ENCODE measurements at places on chromosomes 16 and 17.

GRCh38 chr16:89633064-89633631 lies 19.7 kb downstream of the DPEP1 start:
- DNase-seq: no peak

DNA sequence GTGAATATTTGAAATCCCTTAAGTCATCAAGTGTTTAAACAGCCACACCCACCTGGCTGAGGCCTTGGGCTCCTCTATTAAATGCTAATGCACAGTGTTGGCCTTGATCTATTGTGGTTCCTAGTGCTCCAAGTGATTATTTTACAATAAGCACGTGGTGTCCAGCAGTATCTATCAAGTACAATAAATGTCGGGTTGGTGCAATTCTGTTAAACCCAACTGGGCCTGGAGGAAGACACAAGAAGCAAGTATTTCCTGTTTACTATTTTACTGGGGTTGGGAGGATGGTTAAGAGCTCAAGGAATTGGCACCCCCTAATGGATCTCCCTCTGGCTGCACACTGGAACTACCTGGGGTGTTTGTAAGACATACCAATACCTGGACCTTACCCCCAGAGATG lies 72.1 kb upstream of the HNF1B start:
- no peak for DNase-seq

DNA sequence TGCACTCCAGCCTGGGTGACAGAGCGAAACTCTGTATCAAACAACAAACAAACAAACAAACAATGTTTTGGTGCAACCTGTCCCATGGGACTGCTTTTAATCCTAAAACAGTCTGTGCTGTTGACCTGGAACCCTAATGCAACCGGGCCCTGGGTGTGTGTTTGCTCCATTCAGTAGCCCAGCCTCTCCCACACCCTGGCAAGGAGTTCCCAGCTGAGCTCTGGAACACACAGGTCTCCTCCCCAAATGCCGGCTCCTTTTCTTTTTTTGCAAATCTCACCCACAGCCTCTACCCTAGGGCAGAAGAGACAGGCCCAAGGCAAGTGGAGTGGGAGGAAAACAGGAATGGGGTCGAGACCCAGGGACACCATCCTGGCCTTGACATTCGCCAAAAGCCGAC lies 29.8 kb upstream of the RASD1 start:
- no peak for DNase-seq

- DNase-seq: no peak
Measured at GRCh38 chr17:4033751-4034251, 69.6 kb upstream of the ATP2A3 start.

DNA sequence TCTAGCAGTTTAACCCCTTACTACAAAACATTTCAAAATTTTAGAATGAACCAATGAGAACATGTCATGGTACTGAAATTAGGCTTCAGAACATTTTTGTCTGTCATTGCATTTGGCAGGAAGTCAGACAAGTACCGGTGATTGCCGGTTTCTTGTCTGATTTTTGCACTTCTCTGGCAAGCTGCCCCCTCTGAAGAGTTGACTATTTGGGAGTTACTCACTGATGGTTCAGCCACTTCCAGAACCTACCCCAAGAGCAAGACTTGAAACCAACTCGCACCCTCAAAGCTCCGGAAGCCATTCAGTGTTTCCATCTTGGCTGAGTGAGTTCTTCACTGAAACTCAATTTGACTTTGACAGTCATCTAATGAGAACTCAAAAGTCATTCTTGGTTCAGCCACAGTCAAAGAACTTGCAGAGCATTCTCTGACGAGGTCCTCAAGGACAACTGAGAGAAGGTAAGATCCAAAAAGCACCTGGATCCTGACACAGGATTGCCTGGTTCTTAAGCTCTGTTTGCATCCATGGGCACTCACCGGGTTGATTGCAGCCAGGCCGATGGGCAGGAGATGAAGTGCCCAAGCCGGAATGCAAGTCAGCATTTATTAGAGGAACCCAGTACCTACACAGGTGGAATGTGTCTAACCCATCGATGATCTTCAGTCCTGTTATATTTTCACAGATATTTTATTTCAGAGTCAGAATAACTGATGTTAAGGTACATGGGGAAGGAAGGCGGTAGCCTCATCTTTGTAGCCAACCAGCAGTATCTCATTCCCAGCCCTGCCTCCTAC lies 93.6 kb downstream of the USP22 start:
- no peak for DNase-seq

DNA sequence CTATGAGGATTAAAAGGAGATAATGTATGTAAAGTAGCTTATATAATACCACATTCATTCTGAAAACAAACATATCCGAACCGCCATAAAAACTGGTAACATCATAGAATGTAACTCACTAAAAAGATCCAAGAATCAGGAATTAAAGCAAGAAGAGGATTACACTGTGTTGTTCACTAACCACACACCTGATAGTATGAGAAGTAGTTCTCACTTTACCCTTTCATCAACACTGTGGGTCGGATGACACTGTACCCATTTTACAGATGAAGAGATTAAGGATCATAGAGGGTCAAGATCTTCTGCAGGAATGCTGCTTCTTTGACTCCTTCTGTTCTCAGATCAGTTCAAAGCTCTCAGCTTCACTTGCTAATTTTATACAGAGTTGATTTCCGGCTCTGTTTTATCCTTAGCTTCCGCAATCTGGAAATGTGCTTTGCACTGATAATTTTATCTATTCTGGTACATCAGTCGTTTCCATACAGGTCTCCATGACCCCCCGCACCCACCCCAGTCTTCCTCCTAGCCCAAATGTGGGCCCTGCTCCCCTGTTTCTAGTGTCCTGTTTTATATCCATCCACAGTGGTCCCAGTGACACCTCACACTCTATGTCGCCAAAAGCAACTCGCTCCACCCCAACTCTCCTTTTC lies 288.6 kb upstream of the CCL2 start:
- DNase-seq: no peak

DNA sequence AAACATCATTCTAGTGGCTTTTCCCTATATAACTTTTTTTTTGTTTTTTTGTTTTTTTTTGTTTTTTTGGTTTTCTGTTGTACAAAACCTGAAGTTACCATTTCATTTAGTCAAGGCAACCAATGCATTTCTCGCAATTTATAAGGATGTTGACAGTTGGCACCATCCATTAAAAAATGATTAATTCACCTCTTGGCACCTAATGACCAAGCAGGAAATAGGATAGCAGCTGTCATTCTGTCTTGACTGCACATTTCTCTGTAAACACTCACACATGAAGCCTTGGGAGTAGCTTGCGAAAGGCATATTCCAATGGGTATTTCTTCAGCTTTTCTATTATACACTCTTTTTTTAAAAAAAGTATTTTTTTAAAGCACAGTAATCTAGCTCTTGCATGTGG lies 77.5 kb downstream of the SYCE1L start:
- DNase-seq: no peak

All from CD4-positive, alpha-beta T cell treated with Interleukin-17A for 4 hours (primary cell).